ENCODE measurements at places on chromosomes 3 and 15.

- no peak for DNase-seq
These were observed 4.6 kb downstream of the PPM1M start for GRCh38 chr3:52250122-52250521.

DNA sequence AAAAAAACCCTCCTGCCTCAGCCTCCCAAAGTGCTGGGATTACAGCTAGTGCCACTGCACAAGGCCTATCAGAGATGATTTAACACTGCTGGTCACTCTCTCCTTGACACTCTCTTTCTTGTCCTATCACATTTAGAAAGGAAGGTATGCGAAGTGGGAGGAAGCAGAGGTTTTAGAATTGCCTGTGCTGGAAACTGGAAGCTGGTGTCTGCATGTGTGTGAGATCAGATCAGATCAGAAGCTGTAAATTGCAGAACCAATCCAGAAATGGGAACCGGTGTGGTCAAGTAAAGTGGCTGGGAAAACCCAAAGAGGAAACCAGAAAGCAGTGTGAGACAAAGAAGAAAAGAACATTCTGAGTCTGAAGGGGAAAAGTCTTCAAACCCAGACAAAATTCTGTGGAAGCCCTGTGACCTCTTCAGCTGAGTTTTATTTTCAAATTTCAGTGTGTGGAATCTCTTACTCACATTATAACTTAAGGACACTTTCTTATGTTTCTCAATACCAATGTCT lies 2.8 kb downstream of the EFHB start:
- no peak for DNase-seq

DNA sequence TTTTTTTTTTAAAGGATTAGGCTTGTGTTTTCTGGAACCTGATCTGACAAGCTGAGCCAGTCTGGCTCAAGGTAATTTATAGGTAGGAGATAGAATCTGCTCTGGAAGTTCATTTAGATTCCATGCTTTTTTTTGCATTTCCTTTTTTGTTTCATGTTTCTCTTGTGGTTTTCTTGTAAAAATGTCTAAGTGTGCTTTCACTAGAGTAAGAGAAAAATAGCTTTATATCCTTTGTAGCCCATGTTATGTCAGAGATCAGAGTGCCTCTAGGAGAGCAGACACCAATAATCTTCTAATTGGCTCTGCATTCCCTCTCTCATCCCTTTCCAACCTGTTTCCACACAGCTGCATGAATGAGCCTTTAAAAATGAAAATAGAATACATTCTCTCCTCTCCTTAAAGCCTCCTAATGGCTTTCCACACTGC lies 389.8 kb upstream of the KCNMB2 start:
- no peak for DNase-seq

DNA sequence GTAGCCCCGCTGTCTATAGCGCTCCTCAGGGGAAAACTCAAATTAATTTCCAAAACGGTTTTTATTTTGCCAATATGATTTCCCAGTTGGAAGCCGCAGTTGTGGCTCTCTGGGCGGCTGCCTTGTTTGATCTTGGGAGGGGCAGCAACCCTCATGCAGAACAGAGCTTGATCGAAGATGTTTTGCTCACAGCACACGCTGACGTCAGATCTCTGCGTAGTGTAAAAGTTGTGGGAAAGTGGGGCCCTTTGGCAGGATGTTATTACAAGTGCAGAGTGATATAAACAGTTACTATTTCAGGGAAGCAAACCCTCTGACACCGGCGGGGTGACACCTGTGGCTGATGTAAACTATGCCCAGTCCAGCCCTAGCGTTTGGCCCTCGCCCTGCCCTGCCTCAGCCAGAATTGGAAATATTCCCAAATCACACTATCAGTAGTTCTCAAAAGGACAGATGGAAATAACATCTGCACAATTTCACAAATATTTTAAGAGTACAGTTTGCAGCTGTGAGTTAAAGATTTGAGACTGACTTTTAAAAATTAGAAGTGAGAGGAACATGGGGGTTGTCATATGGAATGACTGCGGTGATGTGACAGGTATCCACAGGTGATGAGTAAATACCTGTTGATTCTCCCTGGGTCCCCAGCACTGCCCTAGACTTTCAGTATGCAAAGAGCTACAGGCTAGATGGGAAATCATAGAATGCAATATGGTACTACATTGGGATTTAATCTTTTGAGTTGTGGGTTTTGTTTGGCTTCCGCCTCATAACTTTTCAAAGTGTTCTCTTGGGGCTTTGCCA lies 1.7 kb downstream of the SYNM start:
- DNase-seq, result no peak

GRCh38 chr3:184491867-184492615 lies 69.5 kb upstream of the EPHB3 start:
- DNase-seq, result no peak

- no peak for DNase-seq
These were observed 45.0 kb downstream of the IQSEC1 start for GRCh38 chr3:13028010-13028821.

- no peak for DNase-seq
These were observed 960 bp downstream of the THBS1 start for GRCh38 chr15:39581793-39582285.

- DNase-seq, result no peak
These were observed 135.5 kb upstream of the LIPC start for GRCh38 chr15:58296276-58296675.

DNA sequence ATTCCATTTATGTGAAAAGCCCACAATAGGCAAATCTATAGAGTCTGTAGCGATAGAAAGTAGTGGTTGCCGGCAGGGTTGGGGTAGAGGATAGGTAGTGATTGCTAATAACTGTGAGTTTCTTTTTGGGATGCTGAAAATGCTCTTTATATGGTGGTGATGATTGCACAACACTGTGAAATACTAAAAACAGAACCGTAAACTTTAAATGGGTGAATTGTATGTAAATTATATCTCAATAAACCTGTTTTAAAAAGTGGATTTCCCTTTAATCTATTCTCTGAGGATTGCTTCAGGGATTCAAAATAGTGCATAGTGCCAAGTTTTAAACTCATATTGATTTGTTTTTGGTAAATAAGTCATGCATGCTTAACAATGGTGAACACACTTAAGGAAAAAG lies 140.2 kb downstream of the LPP start:
- no peak for DNase-seq

GRCh38 chr15:68401496-68402431 lies 30.2 kb downstream of the ITGA11 start:
- DNase-seq, result no peak

DNA sequence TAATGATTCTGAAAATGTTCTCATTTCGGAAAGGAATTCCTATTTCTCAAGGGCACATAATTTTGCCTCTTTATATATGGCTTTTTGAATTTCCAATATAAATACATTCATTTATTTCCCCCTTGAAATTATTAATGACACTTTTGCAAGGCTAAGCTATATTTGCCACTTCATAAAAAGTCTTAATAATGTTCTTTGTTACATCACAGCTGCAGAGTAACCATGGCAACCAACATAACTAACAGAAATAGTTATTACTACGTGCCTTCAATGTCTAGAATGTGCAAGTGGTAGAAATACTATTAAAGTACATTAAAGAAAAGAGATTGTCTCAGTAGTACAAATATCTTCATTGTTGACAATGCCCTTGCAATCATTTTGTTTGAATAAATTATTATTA lies 471.8 kb downstream of the C3orf38 start:
- no peak for DNase-seq

- DNase-seq, result no peak
These were observed 16.5 kb upstream of the ZBTB47 start for GRCh38 chr3:42637001-42637400.

GRCh38 chr15:62940755-62941361 lies 101.7 kb upstream of the TPM1 start:
- no peak for DNase-seq

- DNase-seq, result no peak
These were observed 2.8 kb downstream of the PLSCR2 start for GRCh38 chr3:146466604-146467003.

DNA sequence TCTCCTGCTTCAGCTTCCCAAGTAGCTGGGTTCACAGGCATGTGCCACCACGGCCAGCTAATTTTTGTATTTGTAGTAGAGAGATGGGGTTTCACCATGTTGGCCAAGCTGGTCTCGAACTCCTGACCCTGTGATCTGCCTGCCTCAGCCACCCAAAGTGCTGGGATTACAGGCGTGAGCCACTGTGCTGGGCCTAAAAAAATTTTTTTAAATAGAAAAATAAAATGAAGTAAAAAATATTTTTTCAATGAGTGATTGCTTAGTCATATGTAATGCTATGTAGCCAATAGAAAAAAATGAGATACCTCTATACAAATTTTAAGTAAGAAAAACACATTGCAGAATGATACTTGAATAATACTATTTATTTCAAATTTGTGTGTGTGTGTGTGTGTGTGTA lies 27.9 kb upstream of the SLC30A4 start:
- DNase-seq, result no peak

DNA sequence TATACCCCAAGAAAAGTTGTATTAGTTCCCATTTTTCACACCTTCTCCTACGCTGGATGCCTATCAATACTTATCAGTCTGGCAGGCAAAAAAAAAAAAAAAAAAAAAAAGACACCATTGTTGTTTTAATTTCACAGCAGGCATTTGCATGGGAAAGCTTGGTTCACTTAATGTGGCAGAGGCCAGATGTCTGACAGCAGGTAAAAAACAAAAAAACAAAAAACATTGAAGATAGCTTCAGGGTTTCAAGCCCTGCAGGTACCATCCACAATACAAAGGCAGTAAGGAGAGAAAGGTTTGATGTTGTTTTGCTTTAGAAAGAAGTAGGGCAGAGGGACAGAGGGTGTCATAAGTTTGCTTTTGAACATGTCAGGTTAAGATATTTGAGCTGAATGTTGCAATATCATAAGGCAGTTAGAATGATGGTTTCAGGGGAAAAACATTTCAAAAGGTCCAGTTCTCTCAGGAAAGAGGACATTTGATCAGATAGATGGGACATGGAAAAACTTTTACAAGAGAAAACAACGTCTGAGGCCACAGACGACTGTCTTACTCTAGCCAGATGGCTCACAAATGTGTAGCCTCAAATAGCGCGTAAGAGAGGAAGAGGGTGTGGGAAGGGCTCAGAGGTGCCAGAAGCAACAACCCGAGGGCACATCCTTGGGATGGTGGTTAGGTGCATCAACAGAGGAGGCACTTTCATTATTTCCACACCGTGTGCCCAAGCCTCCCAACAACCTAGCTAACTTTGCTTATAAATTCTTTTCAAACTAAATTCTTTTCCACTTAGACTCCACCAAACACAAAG lies 25.7 kb downstream of the PCOLCE2 start:
- DNase-seq, result no peak

GRCh38 chr3:168511428-168512014 lies 415.8 kb upstream of the GOLIM4 start:
- no peak for DNase-seq

DNA sequence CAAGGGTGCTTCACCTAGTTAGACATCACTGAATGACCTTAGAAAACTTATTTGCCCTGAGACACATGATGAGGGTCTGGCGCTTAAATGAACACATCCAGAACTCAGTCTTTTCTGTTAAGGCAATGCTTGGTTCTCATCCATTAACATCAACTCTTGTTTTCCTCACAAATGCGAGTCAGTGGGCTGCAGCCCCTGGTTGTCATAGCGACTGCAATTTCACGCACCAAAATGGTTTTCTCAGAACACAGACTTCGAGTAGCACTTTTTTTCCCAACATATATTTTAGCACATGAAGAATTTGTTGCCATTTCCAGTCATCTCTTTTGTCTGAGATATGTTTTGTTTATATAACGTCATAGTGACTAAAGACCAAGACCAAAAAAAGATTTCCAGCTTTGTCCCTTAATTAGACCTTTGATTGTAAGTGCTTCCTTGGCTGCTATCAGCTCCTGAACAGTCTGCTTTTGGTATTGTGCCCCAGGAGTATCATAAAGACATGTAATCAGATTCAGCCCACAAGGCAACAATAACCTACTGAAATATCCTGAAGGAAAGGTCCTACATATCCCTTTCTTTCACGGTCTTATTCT lies 68.5 kb downstream of the GPR176 start:
- DNase-seq, result no peak

DNA sequence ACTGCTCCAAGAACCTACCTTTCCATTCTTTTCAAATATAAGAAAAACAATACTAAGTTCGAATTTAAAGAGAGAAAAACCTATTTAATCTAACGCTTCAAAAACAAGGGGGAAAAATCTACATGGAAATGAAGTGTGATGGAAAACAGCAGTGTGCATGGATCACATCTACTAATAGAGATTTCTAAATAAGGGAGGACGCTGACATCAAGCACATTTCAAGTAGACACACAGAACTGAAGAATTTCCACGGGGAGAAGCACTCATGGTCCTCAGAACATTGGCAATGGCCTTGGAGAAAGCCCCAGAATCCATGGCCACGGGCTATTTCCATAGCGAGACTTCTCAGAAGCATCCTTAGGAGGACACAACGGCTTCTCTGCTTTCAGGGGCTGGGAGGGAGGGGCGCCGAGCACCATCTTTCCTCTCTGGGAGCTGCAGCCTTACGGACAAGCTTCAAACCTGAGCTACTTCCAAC lies 1.0 kb downstream of the TASOR start:
- DNase-seq, result no peak

GRCh38 chr3:32894977-32895376 lies 56.5 kb upstream of the CCR4 start:
- no peak for DNase-seq

DNA sequence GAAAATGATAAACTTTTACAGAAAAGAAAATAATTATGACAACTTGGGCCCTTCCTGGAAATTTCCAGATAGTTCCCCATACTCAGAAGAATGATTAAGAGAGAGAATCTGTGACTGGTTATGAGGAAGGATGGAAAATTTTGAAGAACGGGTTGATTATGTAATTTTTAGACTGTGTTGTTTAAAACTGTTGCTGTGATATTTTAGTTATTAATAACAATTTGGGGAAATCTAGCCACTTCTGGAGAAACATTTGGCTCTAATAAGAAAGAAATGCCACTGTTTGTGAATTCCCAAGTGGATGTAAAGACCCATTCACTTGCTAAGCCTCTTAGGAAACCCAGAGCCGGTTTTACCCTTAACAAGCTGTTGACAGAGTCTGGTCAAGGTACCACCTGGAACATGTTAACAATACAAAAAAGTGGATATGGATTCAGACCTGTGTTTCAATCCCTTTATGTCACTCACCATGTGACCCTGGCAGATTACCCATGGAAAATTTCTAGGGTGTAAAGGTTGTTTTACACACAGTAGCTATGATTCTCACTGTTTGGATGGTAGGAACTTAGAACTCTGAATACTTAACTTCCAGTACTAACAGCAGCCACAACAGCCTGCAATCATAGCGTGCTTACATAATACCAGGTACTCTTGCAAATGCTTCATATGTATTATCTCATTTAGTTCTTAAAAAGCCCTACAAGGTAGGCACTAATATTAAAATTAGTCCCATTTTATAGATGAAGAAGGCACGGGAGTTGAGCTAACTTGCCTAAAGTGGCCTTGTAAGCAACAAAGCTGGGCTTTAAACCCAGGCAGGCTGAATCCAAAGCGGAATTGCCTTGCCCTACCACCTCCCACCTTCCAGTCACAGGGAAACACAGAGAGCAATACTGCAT lies 32.0 kb downstream of the ZBTB38 start:
- no peak for DNase-seq

- no peak for DNase-seq
These were observed 518.9 kb downstream of the SHQ1 start for GRCh38 chr3:72329354-72329753.

GRCh38 chr15:60531801-60532200 lies 52.9 kb upstream of the ICE2 start:
- no peak for DNase-seq

- no peak for DNase-seq
These were observed 3.5 kb upstream of the ISG20 start for GRCh38 chr15:88635318-88635717.
